ENCODE measurements at places on chromosomes 3 and 15. TPM values are rescaled to one million over a fixed set of nuclear protein-coding genes. Genes with fewer than 3 reads are reported as not detected.

Gene KBTBD8
- total RNA-seq, result not detected

Gene ERC2
- total RNA-seq, result 0.75 TPM

Gene SECISBP2L
- total RNA-seq, result 33.2 TPM

Gene TOPBP1
- 52.2 TPM for total RNA-seq

Gene TRIM71
- not detected for total RNA-seq

Gene SNTN
- not detected for total RNA-seq

Gene RPLP1
- total RNA-seq, result 3,001 TPM

Gene TM6SF1
- not detected for total RNA-seq

Gene PPM1M
- 16.2 TPM for total RNA-seq

Gene ADAMTS9
- total RNA-seq, result 4.5 TPM

Gene MESP2
- total RNA-seq, result 1.3 TPM

Gene RTF1
- total RNA-seq, result 55.7 TPM

Gene EPHA3
- total RNA-seq, result not detected

Gene CPLX3
- total RNA-seq, result not detected

Gene STXBP5L
- total RNA-seq, result not detected

Gene C2CD4B
- not detected for total RNA-seq

Gene CHRNA5
- 10.7 TPM for total RNA-seq

Gene MUC4
- 84.4 TPM for total RNA-seq

Gene SCAANT1
- not detected for total RNA-seq

Gene C3orf85
- total RNA-seq, result not detected

Gene IRAK2
- 2.7 TPM for total RNA-seq

Gene PLCL2
- total RNA-seq, result 4.6 TPM

Gene PLA2G4E
- not detected for total RNA-seq

Gene NEK10
- total RNA-seq, result 4.3 TPM

Gene CSPG4
- total RNA-seq, result 2.6 TPM

Gene IQCB1
- 14.8 TPM for total RNA-seq

Gene MYEF2
- total RNA-seq, result 2.1 TPM

Gene SERPINI2
- total RNA-seq, result not detected

Gene PHLDB2
- total RNA-seq, result 42.7 TPM

Gene SNUPN
- 37.6 TPM for total RNA-seq

Measured in PC-9 (cell line).